ENCODE measurements at places on chromosomes 1 and 21.

- peak; percentile 73 for DNase-seq
Observed at GRCh38 chr1:175072099-175072951, 4.7 kb downstream of the TNN start.

DNA sequence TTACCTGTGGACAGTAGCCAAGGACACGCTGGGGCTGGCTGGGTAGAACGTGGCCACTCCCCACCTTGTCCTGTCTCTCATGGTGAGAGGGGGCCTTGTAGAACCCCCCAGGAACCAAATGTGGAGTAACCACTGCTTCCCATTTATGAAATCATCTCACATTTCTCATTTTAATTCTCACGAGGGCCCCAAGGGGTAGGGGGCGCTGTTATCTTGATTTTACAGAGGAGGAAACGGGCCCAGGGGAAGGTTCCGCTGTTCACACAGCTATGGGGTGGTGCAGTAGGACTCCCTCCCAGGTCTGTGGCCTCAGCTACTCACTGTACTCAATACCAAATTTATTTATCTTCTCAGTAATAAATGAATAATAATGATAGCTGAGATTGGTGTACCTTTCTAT lies 5.5 kb downstream of the SMPDL3B start:
- DNase-seq, result peak; percentile 86

DNA sequence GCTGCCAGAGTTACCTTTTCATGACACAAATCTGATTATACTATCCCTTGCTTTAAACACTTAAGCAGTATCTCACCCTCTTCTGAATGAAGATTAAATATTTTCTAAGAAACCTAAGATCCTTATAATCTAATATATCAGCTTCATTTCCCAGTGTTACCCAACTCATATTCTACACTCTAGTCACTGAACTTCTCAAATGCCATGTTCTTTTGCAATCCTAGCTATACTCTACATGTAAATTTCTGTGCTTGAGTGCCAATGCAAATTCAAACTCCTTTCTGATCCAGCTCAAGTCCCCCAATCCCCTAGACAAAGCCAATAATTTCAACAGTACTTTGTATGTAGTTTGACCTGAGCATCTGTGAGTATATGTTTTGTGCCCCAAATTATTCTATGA lies 293.9 kb downstream of the SDCCAG8 start:
- no peak for DNase-seq

- no peak for DNase-seq
Observed at GRCh38 chr1:42044346-42044745, 108.9 kb upstream of the GUCA2B start.

GRCh38 chr1:39489567-39490239 lies 1.7 kb upstream of the BMP8A start:
- DNase-seq, result no peak

DNA sequence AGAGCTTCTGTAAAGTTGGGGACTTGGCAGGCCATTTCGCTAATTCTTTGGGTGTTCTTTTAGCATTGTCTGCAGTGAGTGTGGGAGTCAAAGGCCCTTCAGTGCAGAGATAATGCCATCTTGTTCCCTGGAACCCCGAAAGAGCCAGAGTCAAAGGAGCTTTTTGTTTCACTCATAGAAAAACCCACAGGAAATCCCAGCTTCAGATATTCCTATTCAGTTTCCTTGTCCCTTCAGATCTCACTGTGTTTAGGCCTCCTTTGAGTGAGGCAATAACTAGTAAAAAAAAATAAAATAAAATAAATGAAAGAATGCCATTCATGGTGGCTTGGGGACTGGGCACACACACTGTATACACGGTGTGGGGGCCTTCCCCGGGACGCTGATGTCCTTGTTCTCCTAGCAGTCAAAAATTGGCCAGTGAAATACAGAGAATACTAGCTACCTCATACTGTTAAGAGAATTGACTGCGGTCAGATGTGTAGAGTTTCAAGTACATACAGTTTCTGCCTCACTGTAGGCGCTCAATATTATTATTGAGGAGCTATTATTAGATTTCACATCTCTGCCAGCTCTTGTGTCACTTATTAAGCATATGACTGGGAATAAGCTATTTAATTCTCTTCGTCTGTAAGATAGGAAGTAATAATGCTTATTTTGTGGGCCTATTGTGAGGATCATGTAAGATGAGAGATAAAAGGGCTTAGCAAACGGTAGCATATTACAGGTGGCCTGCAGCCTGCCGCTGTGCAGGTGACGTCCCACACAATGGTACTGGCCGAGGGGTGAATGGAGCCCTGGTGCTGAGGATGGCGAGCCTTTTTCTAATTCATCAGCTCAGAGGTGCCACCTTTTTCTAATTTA lies 16.7 kb downstream of the DISC1 start:
- no peak for DNase-seq

DNA sequence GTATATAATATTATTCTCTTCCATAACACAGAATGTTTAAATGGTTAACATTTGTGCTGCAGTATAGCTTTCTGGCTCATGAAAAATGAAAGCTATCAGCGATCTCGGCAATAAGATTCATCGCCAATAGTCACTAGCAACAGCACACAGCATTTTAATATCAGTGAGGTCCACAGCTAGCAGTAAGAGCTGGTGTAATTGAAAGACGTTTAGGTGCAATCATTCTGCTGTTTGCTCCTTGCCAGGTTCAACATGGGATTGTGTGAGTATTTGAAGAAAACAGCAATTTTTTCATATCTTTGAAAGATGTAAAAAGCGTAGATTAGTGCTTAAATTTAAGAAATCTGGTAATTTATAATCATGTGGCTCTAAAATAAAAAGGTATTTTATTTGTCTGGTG lies 20.1 kb downstream of the PRKACB start:
- no peak for DNase-seq

DNA sequence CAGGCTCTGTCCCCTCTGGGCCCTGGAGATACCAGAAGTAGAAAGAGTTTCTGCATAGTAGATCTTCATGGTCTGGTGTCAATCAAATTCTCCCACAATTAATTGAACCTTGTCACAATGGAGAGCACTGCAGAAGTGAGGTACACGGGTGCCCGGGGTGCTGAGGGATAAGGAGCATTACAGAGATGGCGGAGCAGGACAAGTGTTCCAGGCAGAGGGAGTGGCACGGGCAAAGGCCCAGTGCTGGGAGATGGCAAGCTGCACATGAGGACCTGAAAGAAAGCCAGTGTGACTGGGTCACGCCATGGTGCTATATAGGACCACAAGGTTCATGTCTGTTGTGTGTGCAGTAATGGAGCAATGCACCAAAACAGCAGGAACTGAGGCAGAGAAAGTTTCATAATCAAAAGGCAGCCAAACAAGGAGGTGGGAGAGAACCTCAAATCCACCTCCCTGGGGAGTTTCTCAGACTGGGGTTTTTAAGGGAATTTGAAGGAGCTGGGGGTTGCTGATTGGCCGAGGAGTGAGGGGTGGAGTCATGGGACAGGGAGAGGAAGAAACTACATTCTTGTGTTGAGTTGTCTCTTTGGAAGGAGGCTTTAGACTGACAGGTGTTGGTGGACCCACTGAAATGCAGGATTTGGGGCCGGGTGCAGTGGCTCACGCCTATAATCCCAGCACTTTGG lies 27.7 kb downstream of the ACOT11 start:
- no peak for DNase-seq

- no peak for DNase-seq
Observed at GRCh38 chr21:40567501-40567900, 279.5 kb downstream of the DSCAM start.

GRCh38 chr1:223180731-223181321 lies 37.8 kb upstream of the TLR5 start:
- peak; percentile 62 for DNase-seq

DNA sequence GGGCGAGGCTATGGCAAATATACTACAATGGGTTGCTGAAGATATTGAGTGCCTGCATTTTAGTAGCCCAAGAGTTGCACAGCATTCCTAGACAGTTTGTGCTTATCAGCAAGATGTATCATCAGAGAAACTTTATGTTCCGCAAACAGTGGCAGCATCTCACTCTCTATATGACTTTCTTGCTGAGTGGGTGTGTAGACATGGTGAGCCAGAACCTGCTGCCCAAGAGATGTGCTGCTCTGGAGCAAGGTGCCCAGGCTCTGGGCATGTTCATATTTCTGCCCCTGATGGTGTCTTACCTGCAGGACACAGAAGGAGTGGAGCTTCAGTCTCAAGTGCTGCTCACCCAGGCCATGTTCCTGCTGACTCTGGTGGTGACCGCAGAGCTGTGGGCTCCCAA lies 8.2 kb upstream of the RGSL1 start:
- DNase-seq, result no peak

- peak; percentile 31 for DNase-seq
Observed at GRCh38 chr1:235557495-235557894, 53.2 kb upstream of the B3GALNT2 start.

DNA sequence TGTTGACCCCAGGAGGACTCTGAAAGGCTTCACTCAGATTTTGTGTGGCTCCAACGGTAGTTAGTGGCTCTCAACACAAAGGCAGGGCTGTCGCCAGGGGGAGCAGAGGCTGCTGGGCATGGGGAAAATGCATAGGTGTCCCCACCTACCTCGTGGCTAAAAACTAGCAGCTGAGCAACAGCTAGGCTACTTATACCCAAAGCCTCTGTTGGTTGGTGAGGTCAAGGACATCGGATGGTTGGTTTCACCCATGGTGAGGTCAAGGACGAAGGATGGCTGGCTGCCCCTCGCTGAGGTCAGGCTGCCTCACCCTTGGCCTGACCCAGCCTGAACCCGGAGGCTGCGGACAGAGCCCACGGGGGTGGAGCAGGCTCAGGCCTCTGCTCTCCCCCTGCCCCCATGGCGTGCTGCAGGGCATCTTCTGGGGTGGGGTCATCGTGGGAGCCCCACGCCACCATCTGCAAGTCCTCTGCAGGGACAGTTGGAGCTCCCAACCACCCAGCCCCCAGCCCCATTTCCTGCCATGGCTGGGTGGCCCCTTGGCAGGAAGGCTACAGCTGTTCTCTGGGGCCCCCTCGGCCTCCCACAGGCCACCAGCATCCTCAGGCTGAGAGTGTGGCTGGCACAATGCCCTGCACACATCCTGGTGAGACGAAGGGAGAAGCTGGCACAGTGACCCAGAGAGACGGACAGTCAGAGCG lies 8.5 kb upstream of the GNB1 start:
- DNase-seq, result peak; percentile 77

- DNase-seq, result no peak
Observed at GRCh38 chr1:4178501-4179113, 278.5 kb upstream of the C1orf174 start.

DNA sequence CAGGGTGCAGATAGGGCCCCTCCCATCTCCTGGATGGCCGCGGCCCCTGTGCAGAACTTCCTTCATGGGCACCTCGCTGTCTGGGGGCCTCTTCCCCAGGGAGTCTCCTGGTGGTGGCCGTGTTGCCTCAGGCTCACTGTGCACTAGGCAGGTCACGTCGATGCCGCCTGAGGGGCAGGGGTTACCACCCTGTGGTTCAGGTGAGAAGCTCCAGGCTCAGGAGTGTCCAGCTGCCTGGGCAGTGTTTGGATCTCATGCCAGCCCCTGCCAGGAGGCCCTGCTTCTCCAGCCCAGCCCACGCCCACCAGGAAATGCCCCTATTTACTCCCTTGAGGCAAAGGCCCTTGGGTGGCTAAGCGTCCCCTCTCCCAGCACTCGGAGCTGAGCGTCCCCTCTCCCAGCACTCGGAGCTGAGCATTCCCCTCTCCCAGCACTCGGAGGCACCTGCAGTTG lies 2.1 kb downstream of the ITGB2 start:
- DNase-seq, result no peak

- no peak for DNase-seq
Observed at GRCh38 chr1:26799479-26800142, 11.9 kb downstream of the PIGV start.

- DNase-seq, result peak; percentile 73
Observed at GRCh38 chr1:158809862-158810261, 21.3 kb upstream of the MNDA start.

GRCh38 chr1:245835386-245835785 lies 671.7 kb downstream of the SMYD3 start:
- no peak for DNase-seq

DNA sequence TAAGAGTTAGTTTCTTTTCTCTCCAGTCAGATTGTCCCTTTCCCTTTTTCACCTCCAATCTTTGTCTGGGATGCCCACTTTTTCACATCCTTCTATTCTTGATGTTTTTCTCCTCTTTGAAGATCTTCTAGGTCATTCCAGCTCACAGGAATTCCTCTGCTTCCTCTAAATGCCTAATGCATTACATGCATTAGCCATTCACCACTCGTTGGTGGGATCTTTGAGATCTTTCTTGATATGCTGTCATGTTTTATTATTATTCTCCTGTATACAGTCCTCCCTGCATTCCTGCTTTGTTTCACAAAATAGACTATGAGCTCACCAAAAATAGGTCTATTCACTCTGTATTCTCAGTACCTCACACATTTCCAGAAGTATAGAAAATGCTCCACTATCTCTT lies 129.0 kb downstream of the LYPLAL1 start:
- DNase-seq, result no peak

DNA sequence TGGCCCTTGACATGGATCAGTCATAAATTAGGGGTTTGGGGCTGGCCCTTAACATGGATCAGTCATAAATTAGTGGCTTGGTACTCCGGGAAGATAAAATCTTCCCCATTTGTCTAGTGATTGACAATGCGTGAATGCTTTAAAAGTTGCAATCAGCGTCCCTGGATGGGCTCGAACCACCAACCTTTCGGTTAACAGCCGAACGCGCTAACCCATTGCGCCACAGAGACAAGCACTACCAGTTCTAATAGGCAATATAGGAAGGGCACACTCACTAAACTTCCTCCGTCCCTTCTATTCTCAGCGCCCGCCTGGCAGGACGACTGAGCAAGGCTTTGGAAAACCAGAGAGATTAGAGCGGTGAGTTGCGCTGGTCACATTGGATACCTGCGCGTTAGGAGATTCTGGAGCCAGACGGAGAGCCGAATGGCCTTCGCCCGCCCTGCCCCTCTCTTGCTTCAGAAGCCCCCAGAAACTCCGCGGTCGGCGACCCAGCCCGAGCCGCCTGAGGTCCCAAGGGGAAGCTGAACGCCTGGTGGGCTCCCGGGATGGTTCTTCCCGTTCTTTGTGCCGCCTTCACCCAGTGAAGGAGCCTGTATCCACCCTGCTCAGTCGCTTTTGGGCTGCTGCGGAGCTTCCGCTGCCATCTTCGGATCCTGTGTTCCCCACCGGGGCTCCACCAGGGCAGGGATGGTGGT lies 235.9 kb downstream of the FAM72C start:
- no peak for DNase-seq

DNA sequence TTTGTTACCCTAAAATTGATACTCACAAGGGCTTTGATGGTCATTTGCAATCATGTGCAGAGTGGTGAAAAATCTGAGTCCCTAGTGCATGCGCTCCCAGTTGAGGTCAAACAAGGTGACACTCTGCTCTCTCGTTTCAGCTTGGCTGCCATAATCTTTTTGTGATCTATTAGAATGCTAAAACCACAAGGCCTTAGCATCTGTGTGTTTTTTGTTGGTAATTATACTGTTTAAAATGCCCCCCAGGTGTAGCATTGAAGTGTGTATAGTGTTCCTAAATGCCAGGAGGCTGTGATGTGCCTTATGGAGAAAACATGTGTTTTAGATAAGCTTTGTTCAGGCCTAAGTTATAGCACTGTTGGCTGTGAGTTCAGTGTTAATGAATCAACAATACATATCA lies 89.3 kb downstream of the PLD5 start:
- no peak for DNase-seq
